Activated CD8-positive, alpha-beta T cell treated with anti-CD3 and anti-CD28 coated beads for 36 hours (primary cell): ENCODE measurements at places on chromosomes 16 and 17.

DNA sequence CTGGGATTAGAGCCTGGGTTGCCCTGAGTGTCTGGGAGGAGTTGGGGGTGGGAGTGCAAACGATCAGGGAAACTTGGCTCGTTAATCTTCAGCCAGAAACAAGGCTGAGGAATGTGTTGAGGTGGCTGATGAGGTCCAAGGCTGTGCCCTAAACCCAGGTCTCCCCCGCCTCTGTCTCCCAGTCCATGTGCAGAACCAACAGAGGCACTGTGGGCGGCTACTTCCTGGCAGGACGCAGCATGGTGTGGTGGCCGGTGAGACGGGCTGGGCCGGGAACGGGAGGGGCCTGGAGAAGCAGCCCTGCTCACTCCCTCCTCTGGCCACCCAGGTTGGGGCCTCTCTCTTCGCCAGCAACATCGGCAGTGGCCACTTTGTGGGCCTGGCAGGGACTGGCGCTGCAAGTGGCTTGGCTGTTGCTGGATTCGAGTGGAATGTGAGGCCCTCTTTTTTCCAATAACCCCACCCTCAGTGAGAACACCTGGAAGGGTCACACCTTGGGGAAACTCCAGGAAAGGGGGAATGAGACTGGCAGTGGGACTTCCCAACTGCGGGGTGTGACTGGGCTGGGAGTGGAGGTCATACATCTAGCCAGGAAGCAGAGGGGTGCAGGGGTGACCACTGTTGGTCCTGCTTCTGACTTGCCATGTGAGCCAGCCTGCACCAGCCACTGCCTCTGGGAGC, 1.7 kb downstream of the SLC5A2 start:
- DNase-seq = no peak

- peak; percentile 60 for DNase-seq
These were observed 20.1 kb downstream of the YWHAE start for GRCh38 chr17:1379930-1380313.

GRCh38 chr16:69143116-69143515, 10.7 kb downstream of the UTP4 start:
- DNase-seq = no peak

GRCh38 chr17:71849783-71850768, 270.7 kb upstream of the SOX9 start:
- DNase-seq = no peak

GRCh38 chr16:15732416-15732815, 82.4 kb downstream of the NDE1 start:
- no peak for DNase-seq

DNA sequence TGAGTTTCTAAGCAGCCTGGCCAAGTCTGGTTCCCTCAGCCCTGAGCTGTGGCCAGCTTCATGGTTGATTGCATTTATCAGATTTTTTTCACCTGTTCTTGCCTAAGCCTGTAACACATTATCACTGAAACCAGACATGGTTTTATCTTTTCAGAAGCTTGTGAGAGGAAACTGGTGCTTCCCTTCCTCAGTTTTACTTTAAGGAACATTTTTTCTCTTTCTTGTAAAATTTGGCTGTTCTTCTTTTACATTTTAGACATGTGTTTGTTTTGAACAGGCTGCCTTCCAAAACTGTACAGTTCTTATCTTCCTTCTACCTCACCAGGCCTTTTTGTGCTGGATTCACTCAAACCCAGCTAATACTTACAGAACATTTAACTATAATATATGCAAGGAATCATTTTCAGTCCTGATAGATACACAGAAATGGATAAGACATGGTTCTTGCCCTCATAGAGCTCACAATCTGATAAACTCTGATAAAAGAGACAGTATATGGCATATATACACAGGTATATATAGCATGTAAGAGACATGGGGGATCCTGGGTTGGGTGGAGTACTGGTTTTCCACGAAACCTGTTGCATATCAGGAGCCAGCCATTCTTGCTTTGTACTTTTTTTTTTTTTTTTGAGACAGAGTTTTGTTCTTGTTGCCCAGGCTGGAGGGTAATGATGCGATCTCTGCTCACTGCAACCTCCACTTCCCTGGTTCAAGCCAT, 44.5 kb downstream of the ZNRF1 start:
- DNase-seq = no peak

DNA sequence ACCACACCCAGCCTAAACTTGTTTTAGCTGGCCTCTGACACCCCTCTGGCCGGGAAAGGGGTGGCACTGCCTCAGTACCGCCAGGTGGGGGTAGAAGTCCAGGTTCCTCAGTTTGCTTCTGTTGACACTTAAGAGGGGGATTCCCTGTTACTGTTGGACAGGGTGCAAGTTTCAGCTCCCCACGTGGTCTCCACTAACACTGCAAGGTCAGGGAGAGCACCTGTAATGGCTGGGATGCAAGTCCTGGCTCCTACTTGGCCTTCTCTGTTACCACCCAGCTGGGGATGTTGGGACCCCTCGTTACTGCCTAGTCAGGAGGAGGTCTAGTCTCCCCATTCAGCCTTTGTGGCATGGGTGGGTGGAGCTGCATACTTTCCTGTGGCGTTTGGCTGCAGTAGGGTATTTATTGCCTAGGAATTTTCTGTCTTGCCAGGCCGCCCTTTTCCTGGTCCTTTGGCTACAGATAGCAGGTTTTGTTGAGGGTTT, 10.6 kb upstream of the MFAP4 start:
- DNase-seq = no peak

DNA sequence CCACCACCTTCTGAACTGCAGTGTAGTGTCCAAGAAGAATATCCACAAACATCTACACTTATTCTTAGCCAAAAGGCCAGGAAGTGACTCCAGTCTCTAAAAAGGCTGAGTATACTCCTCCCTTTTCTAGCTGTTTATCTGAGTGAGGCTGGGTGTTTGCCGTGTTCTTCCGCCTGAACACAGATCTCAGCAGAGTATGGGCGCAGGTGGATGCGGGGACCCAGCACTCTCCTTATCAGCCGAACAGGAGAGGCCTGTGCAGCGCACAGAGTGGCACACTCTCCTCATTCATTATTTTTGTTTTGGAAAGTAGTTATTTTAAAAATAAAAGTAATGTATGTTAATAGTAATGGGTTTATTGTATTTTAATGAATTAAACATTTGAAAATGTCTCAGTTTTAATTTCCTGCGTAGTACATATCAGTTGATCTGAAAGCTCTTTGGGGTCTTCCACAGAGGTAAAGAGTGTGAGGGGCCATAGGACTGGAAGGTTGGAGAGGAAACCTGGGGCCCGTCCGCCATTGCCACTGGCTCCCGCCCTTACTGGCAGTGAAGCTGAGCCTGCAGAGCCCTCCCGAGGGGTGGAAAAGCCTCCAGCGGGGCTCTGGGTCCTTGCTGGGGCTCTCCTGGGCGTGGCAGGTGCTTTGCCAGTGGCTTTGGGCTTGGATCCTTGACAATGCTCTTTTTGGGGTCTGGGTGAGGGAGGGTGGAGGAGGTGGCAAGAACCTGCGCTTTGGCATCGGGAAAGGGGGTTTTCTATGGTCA, 53.8 kb downstream of the PDPK1 start:
- DNase-seq = no peak

DNA sequence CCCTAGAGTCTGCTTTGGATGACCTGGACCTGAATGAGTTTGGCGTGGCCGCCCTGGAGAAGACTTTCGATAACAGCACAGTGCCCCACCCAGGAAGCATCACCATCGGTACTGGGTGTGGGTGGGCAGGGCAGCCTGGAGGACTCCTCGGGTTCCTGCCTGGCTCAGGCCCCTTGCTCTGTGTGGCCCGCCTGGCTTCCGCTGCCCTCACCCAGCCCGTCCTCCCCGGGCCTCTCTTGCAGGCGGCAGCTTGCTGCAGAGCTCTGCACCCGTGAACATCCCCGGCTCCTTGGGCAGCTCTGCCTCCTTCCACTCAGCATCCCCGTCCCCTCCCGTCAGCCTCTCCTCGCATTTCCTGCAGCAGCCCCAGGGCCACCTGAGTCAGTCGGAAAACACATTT, 24.5 kb downstream of the UNC13D start:
- no peak for DNase-seq

DNA sequence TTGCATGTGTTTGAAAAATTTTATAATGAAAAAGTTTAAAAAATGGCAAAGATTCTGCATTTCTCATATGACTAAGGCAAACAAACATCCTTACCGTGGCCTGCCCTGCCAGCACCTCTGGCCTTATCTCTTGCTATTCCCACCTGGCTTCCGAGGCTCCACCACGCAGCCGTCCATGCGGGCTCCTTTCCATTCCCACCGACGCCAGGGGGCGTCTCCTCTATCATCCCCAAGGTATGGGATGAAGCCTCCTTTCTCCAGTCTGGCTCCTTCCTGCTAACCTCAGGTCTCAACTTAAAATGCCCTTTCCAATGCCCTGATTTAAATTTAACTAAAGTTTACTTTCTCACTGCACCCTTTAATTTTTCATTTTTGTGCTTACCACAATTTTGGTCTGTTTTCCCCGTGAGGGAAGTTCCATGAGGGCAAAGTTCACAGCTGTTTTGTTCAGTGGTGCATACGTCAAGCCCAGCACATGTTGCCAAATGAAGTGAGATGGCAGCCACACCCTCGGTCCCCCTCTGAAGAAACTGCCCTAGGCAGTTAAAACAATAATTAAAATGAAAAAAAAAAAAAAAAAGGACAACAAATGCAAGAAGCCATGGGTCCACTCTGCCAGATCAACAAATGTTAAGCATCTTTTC, 13.3 kb upstream of the SDK2 start:
- peak; percentile 42 for DNase-seq

DNA sequence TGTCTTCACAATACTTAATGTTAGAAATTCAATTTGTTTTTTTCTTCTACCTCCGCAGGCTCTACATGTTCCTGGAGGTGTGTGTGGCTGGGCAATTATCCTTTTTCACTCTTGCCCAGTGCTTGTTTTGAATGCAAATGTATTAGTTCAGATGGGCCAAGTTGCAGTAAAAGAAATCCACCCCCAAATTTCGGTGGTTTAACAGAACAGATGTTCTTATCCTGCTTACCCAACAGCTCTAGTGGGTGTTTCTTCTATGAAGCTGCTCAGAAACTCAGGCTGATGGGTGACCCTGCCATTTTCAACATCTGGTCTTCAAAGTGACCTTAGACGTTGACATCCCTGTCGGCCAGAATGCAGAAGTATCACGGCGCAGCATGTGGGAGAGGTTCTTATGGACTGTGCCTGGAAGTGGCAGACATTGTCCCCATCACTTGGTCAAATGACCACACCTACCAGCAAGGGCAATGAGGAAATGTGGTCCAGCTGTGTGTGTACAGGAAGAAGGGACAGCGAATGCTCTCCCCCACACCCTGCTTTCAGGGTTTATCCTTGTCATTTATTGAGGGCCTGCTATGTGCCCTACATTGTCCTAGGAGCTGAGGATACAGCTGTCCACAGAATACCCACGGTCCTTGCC, 157.3 kb downstream of the CDH13 start:
- DNase-seq = no peak

DNA sequence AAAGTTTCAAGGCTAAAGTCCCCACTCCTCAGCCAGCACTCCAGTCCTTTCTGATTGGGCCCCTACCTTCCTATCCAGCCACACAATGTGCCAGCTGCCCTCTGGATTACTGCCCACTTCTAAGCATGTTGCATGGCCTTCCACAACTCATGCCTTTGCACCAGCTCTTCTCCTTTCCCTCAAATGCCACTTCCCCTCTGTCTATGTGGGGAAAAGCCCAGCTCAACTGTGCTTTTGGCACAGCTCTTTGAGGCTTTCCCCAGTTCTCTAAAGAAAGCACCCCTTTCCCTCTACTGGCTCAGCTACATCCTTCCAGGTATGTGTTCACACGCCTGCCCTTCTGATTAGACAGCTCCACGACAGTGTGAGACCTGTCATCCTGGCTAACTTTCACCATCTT, 18.5 kb downstream of the GTF3C1 start:
- DNase-seq = no peak

- DNase-seq = no peak
These were observed 30.0 kb downstream of the NECAB2 start for GRCh38 chr16:83998091-83998490.

DNA sequence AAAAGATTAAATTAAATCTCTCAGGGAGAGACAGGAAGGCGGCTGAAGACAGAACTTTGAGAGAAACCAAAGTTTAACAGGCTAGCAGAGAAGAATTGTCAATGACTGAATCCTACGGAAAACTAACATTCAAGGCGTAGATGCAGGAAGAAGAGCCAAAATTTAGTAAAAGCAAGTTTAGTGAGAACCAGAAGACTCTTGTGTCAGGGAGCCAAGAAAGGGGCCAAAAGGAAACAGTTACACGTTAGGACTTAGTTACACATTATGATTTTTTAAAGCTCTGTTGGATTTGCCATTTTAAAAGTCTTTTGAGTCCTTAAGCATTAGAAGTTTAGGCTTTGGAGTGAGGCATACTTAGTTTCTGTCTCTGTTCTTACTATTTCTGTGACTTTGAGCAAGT, 164.6 kb downstream of the CHD9 start:
- DNase-seq = no peak

DNA sequence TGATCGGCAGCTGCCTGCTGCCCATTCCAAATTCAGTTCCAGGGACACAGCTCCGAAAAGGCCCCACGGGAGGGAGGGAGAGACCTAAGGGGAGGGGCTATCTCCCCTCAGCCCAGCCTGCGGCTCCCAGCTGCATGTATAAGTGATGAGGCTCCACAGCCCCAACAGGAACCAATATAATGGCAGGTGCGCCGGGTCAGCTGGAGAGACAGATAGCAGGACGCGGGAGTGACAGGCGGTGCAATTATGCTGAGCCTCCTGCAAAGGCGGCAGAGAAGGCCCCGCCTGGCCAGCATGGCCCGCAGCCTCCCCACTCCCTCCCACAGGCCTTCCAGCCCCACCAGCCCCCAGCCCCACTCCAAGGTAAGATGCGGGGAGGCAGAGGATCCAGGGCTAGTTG, 8.1 kb upstream of the C1QL1 start:
- no peak for DNase-seq

GRCh38 chr17:17826342-17826713, 10.5 kb downstream of the SREBF1 start:
- no peak for DNase-seq

- peak; percentile 39 for DNase-seq
These were observed 550 bp downstream of the EIF4A3 start for GRCh38 chr17:80146121-80147034.

DNA sequence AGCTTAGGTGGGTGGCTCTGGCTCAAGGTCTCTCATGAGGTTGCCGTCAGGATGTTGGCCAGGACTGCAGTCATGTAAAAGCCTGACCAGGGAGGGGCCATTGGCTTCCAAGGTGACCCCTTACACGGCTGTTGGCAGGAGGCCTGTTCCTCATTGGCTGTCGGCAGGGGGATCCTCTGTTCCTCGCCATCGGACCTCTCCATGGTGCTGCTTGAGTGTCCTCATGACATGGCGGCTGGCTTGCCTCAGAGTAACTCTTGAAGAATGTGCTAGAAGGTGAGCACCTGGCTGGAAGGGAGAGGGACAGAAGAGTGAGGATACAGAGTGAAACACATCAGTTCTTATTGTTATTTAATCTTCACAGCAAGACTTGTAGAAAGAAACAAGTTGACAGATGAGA, 4.7 kb upstream of the RPRML start:
- DNase-seq = no peak
